ENCODE measurements at places on chromosomes 7 and 10.

DNA sequence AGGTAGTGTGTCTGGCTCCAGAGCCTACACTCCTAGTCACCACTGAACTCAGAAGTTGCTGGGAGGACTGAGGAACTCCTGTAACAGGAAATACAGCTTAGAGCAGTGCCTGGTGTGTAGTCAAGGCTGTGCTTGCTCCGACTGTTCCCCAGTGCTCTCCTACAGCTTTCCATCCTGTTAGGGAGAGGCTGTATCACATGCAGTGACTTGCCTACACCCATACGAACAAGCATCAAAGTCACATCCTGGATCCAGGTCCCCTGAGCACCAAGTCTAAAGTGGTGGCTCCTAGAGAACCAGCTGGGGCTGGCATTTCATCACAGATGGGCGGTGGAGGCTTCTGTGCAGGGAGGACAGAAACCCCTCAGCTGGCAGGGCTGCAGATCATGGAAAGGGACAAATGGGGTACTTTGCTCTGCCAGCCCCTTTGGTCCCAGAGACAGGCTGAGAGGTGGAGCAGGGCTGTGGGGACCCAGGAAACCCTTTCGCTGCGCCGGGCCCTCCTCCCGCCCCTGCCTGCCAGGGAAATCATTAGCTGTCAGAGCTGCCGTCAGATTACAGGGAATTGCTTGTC lies 7.7 kb downstream of the ASB10 start:
- DNase-seq = no peak

DNA sequence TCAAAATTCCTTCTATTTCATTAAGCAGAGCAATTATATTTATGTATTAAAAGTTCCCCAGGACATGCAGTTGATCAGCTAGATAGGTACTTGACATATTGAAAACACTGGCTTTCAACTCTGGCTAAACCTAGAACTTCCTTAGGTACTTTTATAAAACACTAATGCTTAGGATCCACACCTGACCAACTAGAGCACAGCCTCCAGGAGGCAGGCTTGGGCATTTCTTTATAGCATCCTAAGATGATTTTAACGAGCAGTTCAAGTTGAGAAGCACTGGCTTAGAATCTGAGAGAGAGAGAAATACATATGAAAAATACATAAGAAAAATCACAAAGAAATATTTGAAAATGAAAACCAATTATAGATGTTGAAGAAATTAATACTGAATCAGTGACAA lies 20.8 kb downstream of the SLC26A5 start:
- DNase-seq = no peak

DNA sequence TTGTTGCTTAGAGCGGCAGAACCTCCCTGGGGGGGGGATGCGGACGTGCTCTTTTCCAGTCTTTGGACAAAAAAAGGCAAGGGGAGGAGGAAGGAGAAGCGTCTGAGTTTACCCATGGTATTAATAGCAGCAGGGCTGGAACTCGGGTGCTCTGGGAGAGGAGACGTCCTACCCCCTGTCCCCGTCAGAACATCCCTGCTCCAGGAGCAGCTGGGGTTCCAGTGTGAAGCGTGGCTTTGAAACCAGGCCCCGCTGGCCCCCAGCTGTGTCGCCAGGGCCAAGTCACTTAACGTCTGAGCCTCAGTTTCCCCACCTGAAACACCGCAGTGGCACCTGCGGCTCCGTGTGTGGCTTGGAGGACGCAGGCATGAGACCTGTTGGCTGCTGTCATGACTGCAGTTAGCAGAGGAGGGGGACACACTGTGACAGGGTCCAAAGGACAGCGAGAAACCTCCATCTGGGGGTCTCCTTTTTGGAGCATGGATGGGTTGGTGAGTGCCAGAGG lies 1.4 kb downstream of the AMZ1 start:
- no peak for DNase-seq

GRCh38 chr7:138491612-138492386 lies 31.7 kb downstream of the TRIM24 start:
- DNase-seq = no peak

DNA sequence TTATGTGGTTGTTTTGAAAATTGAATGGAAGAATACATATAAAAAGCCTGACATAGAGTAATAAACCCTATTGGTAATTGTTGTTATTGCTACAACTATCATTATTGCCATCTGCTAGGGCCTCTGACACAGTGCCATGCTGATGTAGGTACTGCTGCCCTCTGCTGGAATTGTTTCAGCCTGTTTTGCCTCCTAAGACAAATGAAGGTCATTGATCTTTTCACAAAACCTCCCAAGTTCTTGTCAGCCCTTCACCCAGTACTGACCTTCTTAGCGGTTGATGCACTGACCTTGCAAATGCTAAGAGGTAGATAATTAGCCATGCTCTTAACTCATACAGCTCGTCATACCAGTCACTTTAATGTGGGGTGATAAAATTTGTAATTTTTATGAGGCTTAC lies 975.2 kb downstream of the SORCS1 start:
- no peak for DNase-seq

DNA sequence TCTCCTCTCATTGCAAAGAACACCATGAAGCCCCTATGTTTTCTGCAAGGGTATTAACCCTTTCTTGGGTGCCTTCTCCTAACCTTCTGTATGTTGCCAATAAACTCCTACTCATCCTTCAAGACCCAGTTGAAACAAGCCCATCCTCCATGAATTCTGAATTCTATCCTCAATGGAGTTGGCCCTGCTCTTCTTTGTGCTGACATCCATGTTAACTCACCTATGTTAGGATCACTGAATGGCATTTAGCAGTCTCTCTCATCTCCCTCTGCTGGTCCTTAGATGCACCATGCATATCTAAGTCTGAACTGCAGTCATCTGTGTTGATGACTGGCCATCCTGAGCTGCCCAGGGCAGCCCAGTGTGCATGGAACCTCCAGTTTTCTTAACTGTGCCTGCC lies 129.8 kb downstream of the BUB3 start:
- no peak for DNase-seq

DNA sequence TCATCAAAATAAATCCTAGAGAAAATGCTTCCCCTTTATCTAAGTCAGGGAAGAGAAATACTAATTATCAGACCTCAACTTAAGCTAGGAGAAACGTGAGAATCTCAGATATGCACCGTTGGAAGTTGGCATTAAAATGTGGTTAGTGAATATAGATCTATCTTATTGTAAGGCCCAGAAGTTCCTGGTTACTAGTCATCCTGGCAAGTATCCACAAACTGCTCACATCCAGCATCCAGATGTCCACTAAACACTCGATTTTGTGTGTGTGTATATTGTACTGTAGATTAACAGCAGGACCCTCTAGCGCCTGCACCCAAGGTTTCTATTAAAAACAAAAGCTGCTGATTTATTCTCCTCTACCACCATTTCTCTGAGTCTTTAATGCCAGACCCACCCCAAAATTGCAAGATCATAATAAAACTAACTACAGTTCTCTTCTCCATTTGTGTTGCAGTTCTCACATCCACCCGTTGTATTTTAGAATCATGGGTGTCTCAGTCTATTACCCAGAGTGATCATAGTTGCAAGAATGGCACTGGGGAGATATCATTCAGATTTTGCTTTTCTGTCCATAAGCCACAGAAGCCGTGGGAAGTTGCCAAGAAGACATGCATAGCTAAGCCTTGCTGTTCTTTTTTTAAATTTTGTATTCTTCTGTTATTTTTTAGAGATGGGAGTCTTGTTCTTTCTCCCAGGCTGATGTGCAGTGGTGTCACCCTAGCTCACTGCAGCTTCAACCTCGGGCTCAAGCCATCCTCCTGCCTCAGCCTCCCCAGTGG lies 165.4 kb downstream of the KIAA1217 start:
- DNase-seq = no peak

GRCh38 chr10:77710759-77711682 lies 73.4 kb upstream of the KCNMA1 start:
- DNase-seq = peak; percentile 21
